ENCODE measurements at places on chromosomes 4 and X.

DNA sequence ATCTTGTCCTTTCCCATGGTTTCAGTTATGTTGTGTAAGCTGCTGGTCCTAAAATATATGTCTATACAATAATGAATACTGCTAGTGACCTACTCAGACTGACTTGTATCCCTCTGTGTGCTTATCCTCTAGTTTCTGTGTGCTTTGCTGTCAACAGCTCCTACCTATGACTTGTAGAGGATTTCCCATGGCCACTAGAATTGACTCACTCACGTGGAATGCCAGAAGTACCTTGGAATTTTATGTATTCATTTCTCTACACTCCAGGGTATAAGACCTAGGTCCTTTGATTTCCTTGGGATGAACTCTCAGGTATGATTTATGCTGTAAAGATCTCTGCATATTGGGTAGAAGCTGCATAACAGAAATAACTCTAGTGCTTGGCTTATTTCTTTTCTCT lies 279.9 kb upstream of the SLIT2 start:
- no peak for DNase-seq

- no peak for DNase-seq
These were observed 202.0 kb downstream of the DHX15 start for GRCh38 chr4:24382381-24382780.

DNA sequence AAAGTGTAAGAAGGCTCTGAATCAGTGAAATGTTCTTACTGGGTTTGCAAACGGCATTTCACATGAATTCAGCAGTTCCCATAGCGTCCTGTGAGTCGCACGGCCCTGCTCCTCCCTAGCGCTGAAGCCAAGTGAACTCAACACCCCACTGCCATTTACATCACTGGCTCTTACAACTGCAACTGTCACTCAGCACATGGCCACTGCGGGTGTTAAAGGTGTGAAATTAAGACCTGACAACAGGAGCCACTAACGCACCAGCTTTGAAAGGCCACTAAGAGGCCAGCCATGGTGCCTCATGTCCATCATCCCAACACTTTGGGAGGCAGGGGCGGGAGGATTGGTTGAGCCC lies 31.7 kb downstream of the RNF212 start:
- no peak for DNase-seq

DNA sequence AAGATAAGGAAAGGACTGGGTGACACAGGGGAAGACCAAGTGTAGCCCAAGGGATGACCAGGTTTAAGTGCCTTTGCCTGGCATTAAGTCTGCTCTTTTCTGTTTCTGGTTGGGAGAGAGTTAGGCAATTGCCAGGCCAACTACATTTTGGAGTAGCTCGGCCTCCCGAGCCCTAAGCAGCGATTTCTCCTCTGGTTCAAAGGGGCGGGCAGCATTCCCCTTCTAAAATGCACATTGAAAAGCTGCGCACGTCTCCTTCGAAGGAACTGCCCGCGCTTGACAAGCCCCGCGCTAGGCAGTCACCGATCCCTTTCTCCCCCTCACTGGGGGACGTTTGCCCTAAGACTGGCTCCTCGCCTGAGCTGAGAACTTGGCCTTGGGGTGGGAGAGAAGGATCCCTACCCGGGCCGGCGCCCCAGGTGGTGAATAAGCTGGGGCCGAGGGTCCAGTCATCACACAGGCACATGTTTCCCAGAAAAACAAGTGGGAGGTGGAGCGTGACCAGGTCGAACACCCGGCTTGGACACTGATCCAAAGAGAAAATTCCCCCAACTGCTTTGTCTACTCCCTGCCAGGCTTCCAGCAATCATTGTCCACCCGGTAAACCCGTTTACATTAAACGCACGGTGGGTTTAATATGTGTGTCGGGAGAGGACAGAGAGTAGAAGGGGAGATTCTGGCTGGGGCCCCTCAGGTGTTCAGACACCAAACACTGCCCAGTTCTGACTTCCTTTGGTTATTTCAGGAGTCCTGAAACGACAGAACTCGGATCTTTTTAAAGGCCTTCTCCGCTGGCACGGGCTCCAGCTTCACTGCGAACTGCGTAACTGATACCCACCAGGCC lies 4.0 kb downstream of the ARX start:
- DNase-seq = no peak

DNA sequence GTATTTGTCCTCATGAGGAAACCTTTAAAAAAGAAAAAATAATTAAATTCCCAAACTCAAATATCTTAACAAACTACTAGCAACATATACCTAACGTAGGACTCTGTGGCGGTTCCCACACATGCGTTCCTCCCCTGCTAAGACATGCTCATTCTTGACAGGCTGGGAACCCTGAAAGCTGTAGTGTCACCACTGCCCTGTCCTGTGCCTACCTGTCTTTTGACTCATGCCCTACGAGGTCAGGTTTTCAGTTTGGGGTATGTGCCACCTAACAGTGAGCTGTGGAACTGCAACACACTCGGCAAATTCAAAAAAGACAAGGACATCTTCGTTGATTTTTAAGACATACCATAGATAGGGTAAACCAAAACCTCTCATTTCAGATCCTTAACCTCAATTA lies 17.8 kb downstream of the IDS start:
- no peak for DNase-seq

DNA sequence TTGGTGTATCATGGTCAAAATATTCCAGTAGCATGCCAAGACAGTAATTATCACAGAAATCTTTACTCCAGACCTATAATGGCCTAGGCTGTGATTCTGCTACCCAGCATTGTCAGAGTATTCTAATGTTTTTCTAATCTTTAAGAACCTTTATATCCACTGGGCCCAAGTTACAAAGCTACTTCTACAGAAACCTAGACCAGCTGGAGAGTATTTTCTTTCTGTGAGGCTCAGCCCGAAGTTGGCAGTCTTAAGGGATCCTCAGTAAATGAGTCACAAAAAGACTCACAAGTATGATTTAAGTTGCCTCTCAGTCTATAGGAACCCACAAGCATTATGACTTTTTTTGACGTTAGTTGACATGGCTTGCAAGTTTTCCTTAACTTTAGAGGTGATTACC lies 638.5 kb upstream of the FAM241A start:
- no peak for DNase-seq

- DNase-seq = peak; percentile 3
These were observed 844.2 kb downstream of the RAPGEF2 start for GRCh38 chr4:159946983-159947615.

GRCh38 chr4:118955515-118955914 lies 66.9 kb downstream of the SYNPO2 start:
- DNase-seq = no peak

DNA sequence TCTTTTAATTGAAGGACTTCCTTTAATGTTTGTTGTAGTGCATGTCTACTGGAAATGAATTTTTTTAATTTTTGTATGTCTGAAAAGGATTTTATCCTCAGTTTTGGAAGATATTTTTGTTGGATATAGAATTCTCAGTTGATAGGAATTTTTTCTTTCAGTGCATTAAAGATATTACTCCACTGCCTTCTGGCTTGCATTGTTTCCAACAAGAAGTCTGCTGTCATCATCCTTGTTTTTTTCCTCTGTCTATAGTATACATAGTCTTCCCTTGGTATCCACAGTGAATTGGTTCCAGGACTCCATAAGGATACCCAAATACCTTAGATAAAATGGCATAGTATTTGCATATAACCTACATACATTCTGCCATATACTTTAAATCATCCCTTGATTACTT lies 33.5 kb downstream of the SCD5 start:
- no peak for DNase-seq

GRCh38 chr4:18689308-18690115 lies 668.0 kb upstream of the LCORL start:
- no peak for DNase-seq

- no peak for DNase-seq
These were observed 41.3 kb upstream of the IGFBP7 start for GRCh38 chr4:57151481-57151880.

- no peak for DNase-seq
These were observed 25.4 kb upstream of the TBC1D1 start for GRCh38 chr4:37865450-37865849.

GRCh38 chr4:104022831-104023230 lies 303.0 kb upstream of the TACR3 start:
- DNase-seq = no peak

DNA sequence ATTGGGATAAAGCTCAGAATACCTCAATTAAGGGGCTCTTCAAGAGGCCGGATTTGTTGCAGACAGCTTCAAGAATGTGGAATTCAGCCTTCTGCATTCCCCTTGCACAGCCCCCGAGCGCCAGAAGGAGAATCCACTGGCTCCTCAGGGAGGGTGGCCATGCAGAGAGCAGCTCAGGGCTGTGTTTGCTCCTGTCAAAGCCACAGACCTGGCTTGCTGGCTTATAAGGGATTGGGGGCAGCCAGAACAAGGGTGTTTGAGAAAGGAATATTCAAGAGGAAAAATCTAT lies 36.8 kb downstream of the ING2 start:
- DNase-seq = no peak

- DNase-seq = peak; percentile 9
These were observed 200.4 kb downstream of the ADGRL3 start for GRCh38 chr4:61400439-61401038.

- DNase-seq = no peak
These were observed 32.9 kb downstream of the HTT-AS start for GRCh38 chr4:3041192-3042142.

- DNase-seq = no peak
These were observed 9.0 kb downstream of the RAB9A start for GRCh38 chrX:13697976-13698375.

GRCh38 chr4:48027653-48028052 lies 11.1 kb downstream of the NIPAL1 start:
- no peak for DNase-seq

GRCh38 chrX:122363112-122363795 lies 820.8 kb upstream of the GRIA3 start:
- DNase-seq = no peak
